ENCODE measurements at places on chromosomes 2 and 18.

DNA sequence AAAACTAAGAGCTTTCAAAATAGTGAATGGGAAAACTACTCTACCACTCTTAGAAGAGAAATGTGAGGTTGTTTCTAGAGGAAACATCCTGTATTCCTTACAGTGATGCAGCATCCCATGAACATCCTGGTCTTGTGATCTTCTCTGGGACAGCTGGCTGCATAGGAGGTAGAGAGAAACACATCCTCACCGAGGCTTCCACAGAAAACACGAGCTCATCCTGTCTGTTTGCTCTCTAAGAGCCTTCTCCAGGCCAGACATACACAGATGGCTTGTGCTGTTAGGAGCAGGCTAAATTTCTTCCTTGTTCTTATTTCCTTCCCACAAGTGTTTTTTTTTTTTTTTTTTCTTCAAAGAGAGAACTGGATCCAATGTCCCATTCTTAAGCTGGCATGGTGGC lies 14.7 kb upstream of the FZD7 start:
- no peak for DNase-seq

GRCh38 chr18:55585920-55586561 lies 2.0 kb downstream of the TCF4 start:
- DNase-seq = no peak

DNA sequence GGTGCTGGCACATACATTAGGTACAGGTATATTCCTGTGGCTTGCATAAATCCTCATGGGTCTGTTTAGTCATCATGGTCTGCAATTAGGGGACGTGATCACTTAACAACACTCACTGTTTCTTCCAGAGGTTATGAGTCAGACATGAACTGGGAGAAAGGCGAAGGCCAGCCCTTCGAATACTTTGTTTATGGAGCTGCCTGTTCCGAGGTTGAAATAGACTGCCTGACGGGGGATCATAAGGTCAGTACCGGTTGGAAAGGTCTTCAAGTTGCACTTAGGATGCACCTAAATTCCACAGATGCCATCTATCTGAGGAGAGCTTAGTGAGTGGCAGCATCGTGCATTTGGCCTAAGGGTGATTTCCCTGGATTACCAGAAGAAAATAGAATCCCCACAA lies 76.9 kb downstream of the AOX1 start:
- DNase-seq = no peak

GRCh38 chr18:46073474-46074331 lies 1.6 kb upstream of the PSTPIP2 start:
- DNase-seq = peak; percentile 10

DNA sequence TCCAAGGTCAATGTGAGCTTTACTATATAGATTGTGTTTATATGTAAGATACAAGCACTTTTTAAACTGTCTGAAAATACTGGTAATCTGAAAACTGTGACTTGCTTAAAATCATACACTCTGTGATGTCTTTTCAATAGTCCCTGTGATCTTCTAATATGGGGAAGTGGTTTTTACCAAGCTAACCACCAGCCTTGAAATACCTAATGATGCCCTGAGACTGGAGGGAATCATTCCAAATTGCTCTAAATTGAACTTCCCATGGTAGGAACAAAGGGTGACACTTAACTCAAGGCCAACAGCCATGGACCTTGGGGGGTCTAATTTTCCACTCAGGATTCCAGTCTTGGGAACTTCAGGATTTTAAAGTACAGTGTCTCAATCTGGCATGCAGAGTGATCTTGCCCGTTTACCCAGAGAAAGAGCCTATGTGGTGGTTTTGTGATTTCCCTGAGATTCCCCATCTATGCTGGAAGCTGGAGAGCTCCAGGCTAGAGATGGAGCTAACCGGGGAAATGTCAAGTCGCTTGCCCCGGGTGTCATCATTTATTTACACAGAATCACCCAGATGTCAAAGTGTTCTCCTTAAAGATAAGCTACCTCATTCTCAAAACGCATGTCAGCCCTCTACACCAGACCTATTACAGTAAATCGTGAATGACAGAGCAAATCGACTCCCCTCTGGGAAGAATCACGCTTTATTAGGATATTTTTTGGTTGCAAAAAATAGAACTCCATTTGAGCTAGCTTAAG lies 198.5 kb downstream of the SP3 start:
- DNase-seq = no peak

All from stimulated activated naive CD4-positive, alpha-beta T cell treated with Interleukin-2 at 50 U/mL for 16 hours (primary cell).